ENCODE measurements at places on chromosomes 16 and 17. TPM values are rescaled to one million over a fixed set of nuclear protein-coding genes. Genes with fewer than 3 reads are reported as not detected.

Gene NTN1
- 0.07 TPM for total RNA-seq

Gene TNFSF13
- 45.6 TPM for total RNA-seq

Gene KRTAP4-1
- not detected for total RNA-seq

Gene PRMT7
- 72.6 TPM for total RNA-seq

Gene NPIPB2
- total RNA-seq, result 13.7 TPM

Gene SEZ6L2
- not detected for total RNA-seq

Gene KRTAP2-2
- total RNA-seq, result not detected

Gene MPV17L
- 0.12 TPM for total RNA-seq

Gene ZPBP2
- 0.17 TPM for total RNA-seq

Gene NPIPA1
- total RNA-seq, result 181 TPM

Gene KIF18B
- not detected for total RNA-seq

Gene OTOA
- total RNA-seq, result 0.16 TPM

All from naive thymus-derived CD4-positive, alpha-beta T cell (primary cell).